Activated T-helper 1 cell treated with anti-CD3 and anti-CD28 coated beads, Interleukin-2, amount 50 U/mL, for 16 hours (primary cell): ENCODE measurements at places on chromosomes 5 and 9.

GRCh38 chr9:121766081-121766683 is 114.7 kb downstream of the DAB2IP start:
- no peak for DNase-seq

- DNase-seq: no peak
Observed at GRCh38 chr5:44801992-44802391, 6.8 kb upstream of the MRPS30 start.

DNA sequence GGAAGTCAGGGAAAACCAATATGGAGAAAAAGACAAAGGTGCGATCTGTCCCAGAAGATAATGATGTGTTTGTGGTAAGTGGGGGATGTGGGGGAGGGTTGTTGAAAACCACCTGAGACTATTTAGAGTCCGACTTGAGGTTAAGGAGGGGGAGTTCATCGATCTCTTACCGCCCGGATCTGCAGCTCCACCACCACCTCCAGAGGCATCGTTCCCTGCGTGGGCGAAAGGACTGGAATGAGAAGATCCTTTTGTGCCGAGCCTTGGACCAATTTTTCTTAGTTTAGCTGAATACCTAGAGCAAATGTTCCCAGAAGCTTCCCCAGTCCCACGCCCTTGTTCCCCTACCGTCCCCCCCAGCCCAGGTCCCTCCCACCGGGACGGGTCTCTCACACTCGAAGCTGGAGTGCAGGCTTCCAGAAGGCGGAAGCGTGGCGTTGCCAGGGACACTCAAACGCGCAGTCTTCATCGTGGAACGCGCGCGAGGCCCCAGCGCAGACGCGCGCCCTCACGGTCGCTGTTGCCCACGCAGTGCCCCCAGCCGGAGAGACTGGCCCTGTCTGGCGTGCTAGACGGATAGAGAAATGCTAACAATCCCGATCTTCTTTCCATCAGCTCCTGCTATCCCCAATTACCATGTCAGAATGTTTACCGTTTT is at the start of gene SPATA6L:
Gene SPATA6L, minus strand, starts transcription at position 439 of the 658 bp plus-strand sequence. Its CDS starts 230 bp downstream, at position 209.
- peak; percentile 4 for DNase-seq

GRCh38 chr9:88938189-88938588 is 53.1 kb upstream of the S1PR3 start:
- no peak for DNase-seq

DNA sequence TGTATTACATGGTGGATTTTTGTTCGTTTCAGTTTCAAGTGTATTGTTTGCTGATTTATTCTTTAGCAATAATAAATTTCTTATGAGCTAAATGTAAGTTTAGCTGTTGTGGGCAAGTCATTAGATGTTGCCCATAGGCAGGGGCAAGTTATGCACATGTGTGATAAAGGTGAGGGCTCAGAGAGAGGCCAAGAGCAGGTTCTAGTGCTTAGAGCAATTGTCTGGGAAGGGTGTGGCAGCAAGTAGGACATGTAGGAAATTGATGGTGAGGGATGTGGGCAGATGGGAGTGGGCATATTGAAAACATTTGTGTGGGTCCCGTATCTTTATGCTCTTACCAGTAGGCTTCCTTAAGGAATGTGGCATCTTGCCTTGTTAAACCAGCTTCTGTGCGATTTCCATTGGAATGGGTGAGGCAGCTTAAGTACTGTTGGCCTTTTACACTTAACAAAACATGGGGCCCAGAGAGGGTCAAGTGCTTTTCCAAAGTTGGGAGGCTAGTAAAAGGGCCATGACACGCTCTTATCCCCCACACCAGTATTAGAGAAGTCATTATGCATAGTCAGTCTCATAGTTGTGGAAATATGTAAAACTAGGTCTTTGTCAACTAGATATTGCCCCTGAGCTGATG is 60.6 kb downstream of the KDM4C start:
- no peak for DNase-seq

DNA sequence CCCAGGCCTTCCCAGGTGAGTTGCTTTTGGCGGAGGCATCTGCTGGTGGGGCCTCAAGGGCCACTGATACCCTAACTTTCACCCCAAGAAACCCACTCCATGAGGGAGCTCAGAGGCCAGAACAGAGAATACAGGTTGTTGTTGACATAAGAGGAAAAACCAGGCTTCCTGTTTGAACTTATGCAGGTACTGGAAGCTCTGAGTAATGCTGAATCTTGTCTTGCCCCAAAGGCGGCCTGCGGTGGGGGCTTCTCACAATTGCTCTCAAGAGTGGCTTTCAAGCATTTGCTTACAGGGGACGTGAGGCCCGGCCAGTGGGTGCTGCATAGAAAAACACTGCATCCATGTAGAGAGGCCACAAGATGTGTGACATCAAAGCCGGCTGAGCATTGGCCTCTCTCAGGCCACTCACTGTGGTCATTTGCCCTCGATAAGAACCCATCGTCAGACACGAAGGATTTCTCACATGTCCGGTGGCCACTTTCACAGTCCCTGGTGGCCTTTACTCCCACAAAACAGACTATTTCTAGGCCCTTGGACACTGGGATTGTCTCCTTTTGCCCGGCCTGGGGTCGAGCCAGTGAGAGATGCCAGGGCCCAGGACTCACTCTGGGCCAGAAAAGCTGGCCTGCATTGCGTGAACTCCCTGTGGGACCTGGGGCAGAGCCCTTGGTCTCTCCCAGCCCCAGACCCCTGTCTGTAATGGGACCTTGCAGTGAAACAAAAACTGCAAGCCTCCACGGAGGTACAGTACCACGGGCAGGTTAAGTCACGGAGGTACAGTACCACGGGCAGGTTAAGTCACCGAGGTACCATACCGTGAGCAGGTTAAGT is 34.5 kb upstream of the TCF7 start:
- peak; percentile 57 for DNase-seq
